ENCODE measurements at places on chromosomes 12 and 14. TPM values are rescaled to one million over a fixed set of nuclear protein-coding genes. Genes with fewer than 3 reads are reported as not detected.

Gene RNU4-1
- 1,565 TPM for total RNA-seq

Gene TSHR
- total RNA-seq = not detected

Gene LRIG3
- 12.1 TPM for total RNA-seq

Gene KRT4
- total RNA-seq = 0.15 TPM

Gene GALC
- 9.7 TPM for total RNA-seq

Gene TMPRSS12
- not detected for total RNA-seq

Gene TMEM233
- total RNA-seq = not detected

Gene CYP27B1
- total RNA-seq = 4.0 TPM

Gene CLEC4D
- total RNA-seq = not detected

Gene PLEKHH1
- 6.7 TPM for total RNA-seq

Gene ACOT6
- total RNA-seq = not detected

Gene PHETA1
- total RNA-seq = 16.3 TPM

Gene IGFBP6
- 4.7 TPM for total RNA-seq

Gene GPR132
- total RNA-seq = 0.08 TPM

Gene RNFT2
- total RNA-seq = 12.3 TPM

Gene FITM1
- total RNA-seq = 0.46 TPM

Gene CELA1
- not detected for total RNA-seq

Gene DAD1
- total RNA-seq = 163 TPM

Gene LRP1-AS
- not detected for total RNA-seq

Gene C1QL4
- 2.1 TPM for total RNA-seq

Gene HRK
- 0.44 TPM for total RNA-seq

Gene CLEC2A
- not detected for total RNA-seq

Gene NRL
- total RNA-seq = 1.4 TPM

Gene ARF3
- total RNA-seq = 224 TPM

Gene HHIPL1
- total RNA-seq = 2.1 TPM

Gene TMEM30B
- 0.10 TPM for total RNA-seq

Gene ESPL1
- total RNA-seq = 54.6 TPM

Gene DUSP16
- 12.9 TPM for total RNA-seq

Gene MYH6
- not detected for total RNA-seq

Gene GDF3
- total RNA-seq = not detected

Gene ZNF664
- total RNA-seq = 115 TPM

Gene SLC39A5
- 0.23 TPM for total RNA-seq

Gene TSPAN11
- not detected for total RNA-seq

Gene BCL7A
- total RNA-seq = 14.5 TPM

Gene AQP6
- total RNA-seq = 0.31 TPM

Gene CSRP2
- total RNA-seq = 7.8 TPM

Gene PLEKHG7
- total RNA-seq = not detected

Gene RDH11
- total RNA-seq = 45.1 TPM

Gene RASSF8
- 103 TPM for total RNA-seq

Gene TAS2R7
- total RNA-seq = not detected

Gene SPIC
- not detected for total RNA-seq

Gene CLEC6A
- total RNA-seq = not detected

Gene CHPT1
- 78.3 TPM for total RNA-seq

Gene POTEG
- total RNA-seq = not detected

Gene TMEM120B
- 22.3 TPM for total RNA-seq

Gene DENND5B
- total RNA-seq = 36.8 TPM

Gene OR4E2
- not detected for total RNA-seq

Gene TRPV4
- total RNA-seq = 0.44 TPM

Gene BLOC1S1
- 87.3 TPM for total RNA-seq

Gene MANSC4
- total RNA-seq = not detected

Gene PCED1B
- total RNA-seq = 0.82 TPM

Gene IFT81
- 15.5 TPM for total RNA-seq

Gene LMNTD1
- total RNA-seq = 0.13 TPM

Gene NPFF
- not detected for total RNA-seq

Gene EPYC
- total RNA-seq = not detected

All from Panc1 (cell line).